ENCODE measurements at places on chromosomes 5 and 9. TPM values are rescaled to one million over a fixed set of nuclear protein-coding genes. Genes with fewer than 3 reads are reported as not detected.

The CDC26 gene
- 36.6 TPM for polyA plus RNA-seq

The MAP1B gene
- 22.6 TPM for polyA plus RNA-seq

The SLC44A1 gene
- polyA plus RNA-seq: 64.0 TPM

The IL31RA gene
- polyA plus RNA-seq: 0.18 TPM

The C5orf15 gene
- 121 TPM for polyA plus RNA-seq

The ZNF354B gene
- polyA plus RNA-seq: 32.9 TPM

The AK8 gene
- 3.4 TPM for polyA plus RNA-seq

The FCN2 gene
- not detected for polyA plus RNA-seq

The ABO gene
- polyA plus RNA-seq: 4.2 TPM

The CMYA5 gene
- 8.0 TPM for polyA plus RNA-seq

The DELE1 gene
- 162 TPM for polyA plus RNA-seq

The DYNC2I2 gene
- 46.4 TPM for polyA plus RNA-seq

The POC5 gene
- polyA plus RNA-seq: 19.0 TPM

The PRELID2 gene
- polyA plus RNA-seq: 11.1 TPM

The IL13 gene
- not detected for polyA plus RNA-seq

The KIF4B gene
- polyA plus RNA-seq: 0.40 TPM

The GABRA6 gene
- polyA plus RNA-seq: not detected

The CDKN2A gene
- 0.30 TPM for polyA plus RNA-seq

The ZNF618 gene
- 35.0 TPM for polyA plus RNA-seq

The GFPT2 gene
- polyA plus RNA-seq: 6.2 TPM

The CACNA1B gene
- polyA plus RNA-seq: 0.31 TPM

The C7 gene
- polyA plus RNA-seq: 532 TPM

The NUTM2G gene
- 1.7 TPM for polyA plus RNA-seq

The CORO2A gene
- 10.2 TPM for polyA plus RNA-seq

The CCDC183 gene
- 5.9 TPM for polyA plus RNA-seq

The CYSRT1 gene
- polyA plus RNA-seq: 2.9 TPM

The GMCL2 gene
- polyA plus RNA-seq: not detected

The UBE2QL1 gene
- polyA plus RNA-seq: 0.26 TPM

The CARD6 gene
- 6.4 TPM for polyA plus RNA-seq

The C5orf58 gene
- 0.43 TPM for polyA plus RNA-seq

The IFNA2 gene
- polyA plus RNA-seq: not detected

The REEP2 gene
- polyA plus RNA-seq: 2.1 TPM

The GNA14 gene
- 12.8 TPM for polyA plus RNA-seq

The INSL4 gene
- polyA plus RNA-seq: not detected

The GABRA1 gene
- 1.4 TPM for polyA plus RNA-seq

The FBLL1 gene
- 0.46 TPM for polyA plus RNA-seq

The TSSK1B gene
- not detected for polyA plus RNA-seq

The ADAMTSL2 gene
- 13.6 TPM for polyA plus RNA-seq

The IGFBPL1 gene
- 1.4 TPM for polyA plus RNA-seq

The ZFP2 gene
- 6.8 TPM for polyA plus RNA-seq

The FAM221B gene
- 0.43 TPM for polyA plus RNA-seq

The PCSK1 gene
- 0.26 TPM for polyA plus RNA-seq

The AGPAT2 gene
- polyA plus RNA-seq: 48.3 TPM

The ANXA6 gene
- 262 TPM for polyA plus RNA-seq

The OR13C8 gene
- polyA plus RNA-seq: not detected

The GCNT4 gene
- polyA plus RNA-seq: 0.90 TPM

The SLC2A6 gene
- polyA plus RNA-seq: 5.4 TPM

The CCL28 gene
- polyA plus RNA-seq: 0.50 TPM

The RICTOR gene
- polyA plus RNA-seq: 37.5 TPM

The PTGR1 gene
- polyA plus RNA-seq: 99.4 TPM

The OLFM1 gene
- 13.3 TPM for polyA plus RNA-seq

The PKN3 gene
- polyA plus RNA-seq: 16.2 TPM

The CENPK gene
- 57.8 TPM for polyA plus RNA-seq

The PAEP gene
- polyA plus RNA-seq: not detected

The CDH9 gene
- polyA plus RNA-seq: 0.20 TPM

The SEMA6A gene
- polyA plus RNA-seq: 40.0 TPM

The OGN gene
- 153 TPM for polyA plus RNA-seq

The MAMDC2 gene
- polyA plus RNA-seq: 8.1 TPM

The PGGT1B gene
- 30.3 TPM for polyA plus RNA-seq

All from left lung (tissue), 14 donors.